CMK (cell line): ENCODE measurements at places on chromosomes 4 and X.

DNA sequence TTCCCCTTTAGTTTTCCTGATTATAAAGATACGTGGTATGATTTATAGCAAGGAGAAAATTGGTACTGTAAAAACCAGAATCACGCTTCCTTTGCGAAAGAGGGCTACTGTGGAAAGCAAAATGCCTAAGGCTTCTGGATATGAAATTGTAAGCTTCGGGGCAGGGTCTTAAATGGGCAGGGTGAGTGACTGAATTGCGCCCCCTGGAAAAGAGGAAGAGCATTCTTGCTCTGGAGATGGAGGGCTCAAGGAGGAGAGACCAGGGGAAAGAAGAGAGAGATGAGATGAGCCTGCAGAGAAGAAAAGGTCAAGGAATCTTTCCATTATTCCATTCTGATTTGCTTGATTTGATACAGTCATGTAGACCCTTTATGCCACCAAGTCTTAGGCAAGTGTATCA is 13.1 kb upstream of the ETNPPL start:
- DNase-seq = no peak

DNA sequence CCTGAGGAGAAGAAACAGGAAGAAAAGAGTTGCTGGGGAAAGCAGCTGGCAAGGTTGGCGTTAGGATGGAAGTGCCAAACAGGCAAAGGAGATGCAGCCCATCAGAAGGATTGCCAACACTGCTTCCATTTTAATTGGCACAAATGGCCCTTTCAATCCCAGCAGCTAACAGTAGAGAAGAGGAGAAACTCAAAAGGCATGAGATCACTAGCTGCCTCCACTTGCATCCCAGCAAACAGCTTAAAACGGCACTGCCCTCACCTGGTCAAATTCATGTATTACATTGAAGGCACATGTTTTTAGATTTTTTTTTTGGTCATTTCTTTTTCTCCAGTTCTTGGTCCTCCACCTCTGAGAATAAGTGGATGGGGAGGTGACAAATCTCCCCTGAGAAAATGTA is 14.9 kb upstream of the LOC101059915 start:
- DNase-seq = no peak

DNA sequence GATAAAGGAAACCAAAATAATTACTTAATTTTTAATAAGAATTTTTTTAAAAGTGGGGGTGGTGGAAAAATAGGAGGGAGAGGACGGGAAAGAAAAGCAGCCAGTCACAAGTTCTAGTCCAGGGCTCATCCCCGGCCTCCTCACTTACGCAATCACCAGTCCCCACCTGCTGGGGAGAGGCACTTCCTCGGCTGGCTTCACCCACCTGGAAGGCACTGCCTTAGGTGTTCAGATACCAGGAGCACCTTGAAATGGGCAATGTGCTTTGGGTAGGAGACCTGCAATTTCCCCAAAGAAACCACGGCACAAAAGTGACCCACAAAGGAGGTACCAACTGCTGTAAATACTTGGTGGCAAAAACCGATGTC is 23.8 kb downstream of the AFAP1 start:
- DNase-seq = no peak

- DNase-seq = no peak
Measured at GRCh38 chrX:18271725-18272124, 51.0 kb upstream of the BEND2 start.

GRCh38 chrX:67612231-67612630 is 68.4 kb downstream of the AR start:
- no peak for DNase-seq

DNA sequence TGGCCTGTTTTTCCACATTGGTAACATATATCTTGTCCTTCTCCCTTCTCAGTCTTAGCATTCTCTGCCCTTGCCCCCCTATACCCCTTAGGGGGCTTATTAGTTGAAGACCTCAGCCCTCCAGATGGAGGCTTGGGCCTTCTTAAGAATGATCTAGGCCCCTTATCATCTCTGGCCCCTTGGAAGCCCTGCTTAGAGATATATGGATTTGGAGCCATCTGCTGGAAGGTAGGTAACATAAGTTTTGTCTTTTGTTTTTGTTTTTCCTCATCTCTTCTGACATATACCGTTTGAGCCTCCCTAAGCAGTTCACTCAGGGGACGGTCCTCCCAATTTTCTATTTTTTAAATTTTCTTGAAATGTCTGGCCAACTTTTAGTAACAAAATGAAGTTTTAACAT is 48.3 kb upstream of the NAP1L2 start:
- no peak for DNase-seq
